NCI-H1092 (cell line): ENCODE measurements at places on chromosomes 16 and 17.

DNA sequence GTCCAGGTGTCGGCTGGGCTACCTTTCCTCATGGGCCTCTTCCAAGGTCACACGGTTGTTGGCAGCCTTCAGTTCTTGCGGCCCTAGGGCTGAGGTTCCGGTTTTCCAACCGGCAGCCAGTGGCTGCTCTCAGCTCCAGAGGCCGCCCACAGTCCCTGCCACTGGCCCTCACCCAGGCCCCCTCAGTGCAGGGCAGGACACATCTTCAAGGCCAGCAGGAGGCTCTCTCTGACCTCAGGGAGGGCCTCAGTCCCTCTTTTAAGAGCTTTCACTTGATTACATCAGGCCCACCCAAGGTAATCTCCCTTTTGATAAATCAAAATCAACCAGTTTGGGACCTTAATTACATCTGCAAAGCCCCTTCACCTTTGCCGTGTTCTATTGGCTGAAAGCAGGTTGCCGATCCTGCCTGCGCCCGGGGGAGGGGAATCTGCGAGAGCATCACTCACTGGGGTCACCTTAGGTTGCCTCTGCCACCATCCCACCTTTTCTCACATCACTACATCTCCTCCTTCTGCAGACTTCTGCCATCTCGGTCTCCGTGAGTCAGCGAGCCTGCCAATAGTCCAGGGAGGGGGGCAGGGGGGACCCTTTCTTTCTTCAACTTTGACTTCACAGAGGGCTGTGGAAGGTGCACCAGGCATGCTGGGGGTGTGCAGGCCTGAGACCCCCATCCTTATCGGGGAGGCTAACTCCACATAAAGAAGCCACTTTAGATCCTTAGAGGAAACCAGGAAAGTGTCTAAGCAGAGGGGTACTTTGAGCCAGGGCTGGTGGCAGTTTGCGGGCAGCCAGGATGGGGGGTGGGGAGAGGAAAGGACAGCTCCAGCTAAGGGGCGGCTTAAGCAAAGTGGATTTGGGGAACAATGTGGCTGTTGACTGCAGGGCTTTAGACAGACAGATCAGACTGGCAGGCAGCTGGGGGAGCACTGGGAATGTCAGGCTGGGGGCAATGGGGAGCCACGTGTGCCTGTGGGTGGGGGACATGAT is 28.8 kb upstream of the NXPH3 start:
- no peak for DNase-seq

DNA sequence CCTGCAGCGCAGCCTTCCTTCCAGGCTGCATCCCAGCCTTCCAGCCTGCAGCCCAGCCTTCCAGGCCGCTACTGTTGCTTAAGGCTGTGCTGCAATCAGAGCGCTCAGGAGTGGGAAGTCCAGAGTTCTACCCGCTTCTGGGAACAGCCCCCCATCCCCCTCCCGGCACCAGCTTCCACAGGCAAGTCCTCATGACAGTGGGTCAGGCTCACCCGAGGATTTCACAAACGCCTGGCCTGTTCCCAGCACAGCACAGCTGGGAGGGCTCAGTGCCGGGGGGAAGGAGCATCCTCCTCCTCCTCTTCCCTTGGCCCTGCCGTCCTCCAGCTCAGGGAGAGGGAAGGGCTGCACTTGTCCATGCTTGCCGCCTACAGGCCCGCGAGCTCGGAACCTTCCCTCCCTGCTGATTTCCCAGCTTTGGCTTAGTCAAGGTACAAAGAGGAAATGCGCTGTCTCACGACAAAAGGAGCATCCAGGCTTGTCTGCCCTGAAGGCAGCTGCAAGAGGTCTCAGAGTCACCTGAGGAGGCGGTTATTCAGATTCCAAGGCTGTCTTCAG is 8.3 kb downstream of the SOCS3 start:
- DNase-seq = no peak

DNA sequence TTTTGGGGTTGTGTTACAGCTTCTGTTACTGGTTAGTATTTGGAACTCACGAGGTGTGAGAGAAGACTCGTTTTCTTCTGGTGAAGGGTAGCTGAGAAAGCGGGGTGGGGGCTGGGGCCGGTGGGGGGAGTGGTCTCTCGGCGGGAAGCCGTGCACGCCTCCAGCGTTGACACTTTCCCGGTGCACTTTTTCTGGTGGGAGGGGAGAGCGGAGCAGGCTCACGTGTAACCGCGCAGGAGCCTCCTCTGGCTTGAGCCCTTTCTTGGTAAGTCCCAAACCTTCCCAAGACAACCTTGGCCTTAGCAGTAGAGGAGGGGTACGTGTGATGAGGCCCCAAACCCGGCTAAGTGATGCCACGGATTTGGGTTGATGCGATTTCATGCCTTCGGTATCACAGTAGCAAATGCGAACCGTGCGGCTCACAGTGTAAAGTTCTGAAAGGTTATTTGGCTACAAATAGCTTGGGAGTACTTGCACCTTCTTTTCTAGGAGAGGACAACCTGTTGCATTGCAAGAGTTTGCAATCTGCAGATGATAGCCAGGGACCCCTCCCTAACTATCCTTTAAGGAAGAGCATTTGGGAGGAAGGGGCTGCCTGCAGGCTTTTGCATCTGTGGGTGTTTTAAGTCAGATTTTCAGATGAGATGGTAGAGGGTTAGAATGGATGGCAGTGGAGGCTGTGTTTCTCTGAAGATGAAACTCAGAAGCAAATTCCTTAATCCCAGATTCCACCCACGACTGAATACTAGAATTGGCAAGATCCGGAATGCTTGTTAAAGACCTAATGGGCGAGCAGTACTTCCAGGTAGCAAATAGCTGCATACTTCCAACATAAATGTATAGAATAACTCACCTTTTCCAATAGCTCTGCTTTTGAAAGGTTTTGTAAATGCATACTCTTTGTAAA is 1.5 kb downstream of the HLF start:
- DNase-seq = no peak

- no peak for DNase-seq
Observed at GRCh38 chr17:40497695-40498094, 3.7 kb downstream of the TNS4 start.

DNA sequence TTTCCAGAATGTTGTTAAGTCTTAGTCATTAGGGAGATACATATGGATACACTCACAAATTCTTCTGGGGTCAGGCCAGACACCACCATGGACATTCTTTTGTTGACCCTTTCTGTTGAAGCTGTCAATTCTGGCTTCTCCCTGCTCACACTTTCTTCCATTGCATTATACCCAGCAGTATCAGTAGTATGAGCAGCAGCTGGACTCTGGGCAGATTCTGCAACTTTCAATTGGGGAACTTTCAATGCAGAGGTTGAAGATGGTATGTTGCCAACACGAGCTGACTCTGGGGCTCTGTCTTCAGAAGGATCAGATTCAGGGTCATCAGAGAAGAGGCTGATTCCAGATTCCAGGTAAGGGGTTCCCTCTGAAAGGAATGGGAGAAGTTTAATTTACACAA is 45.8 kb downstream of the RND2 start:
- DNase-seq = no peak

GRCh38 chr16:89144681-89145080 is 26.9 kb upstream of the CDH15 start:
- no peak for DNase-seq

GRCh38 chr16:25912321-25912720 is 220.6 kb downstream of the HS3ST4 start:
- no peak for DNase-seq

DNA sequence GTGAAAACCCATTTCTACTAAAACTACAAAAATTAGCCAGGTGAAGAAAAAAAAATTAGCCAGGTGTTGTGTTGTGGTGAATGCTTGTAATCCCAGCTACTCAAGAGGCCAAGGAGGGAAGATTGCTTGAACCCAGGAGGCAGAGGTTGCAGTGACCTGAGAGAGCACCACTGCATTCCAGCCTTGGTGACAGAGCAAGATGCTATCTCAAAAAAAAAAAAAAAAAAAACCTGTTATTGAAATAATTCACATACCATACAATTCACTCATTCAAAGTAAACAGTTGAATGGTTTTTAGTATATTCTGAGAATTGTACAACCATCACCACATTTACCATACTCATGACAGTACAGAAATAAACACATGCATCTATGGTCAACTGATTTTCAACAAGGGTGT is 31.0 kb downstream of the ZNRF1 start:
- no peak for DNase-seq

- DNase-seq = no peak
Observed at GRCh38 chr17:18951941-18952842, at the start of gene SLC5A10. Gene SLC5A10 (plus strand): TSS chr17:18952165. CDS start chr17:18952206, 41 bp downstream.
